ENCODE measurements at places on chromosomes 5 and 9.

GRCh38 chr9:7542693-7543092, 256.9 kb downstream of the DMAC1 start:
- peak; percentile 38 for DNase-seq

DNA sequence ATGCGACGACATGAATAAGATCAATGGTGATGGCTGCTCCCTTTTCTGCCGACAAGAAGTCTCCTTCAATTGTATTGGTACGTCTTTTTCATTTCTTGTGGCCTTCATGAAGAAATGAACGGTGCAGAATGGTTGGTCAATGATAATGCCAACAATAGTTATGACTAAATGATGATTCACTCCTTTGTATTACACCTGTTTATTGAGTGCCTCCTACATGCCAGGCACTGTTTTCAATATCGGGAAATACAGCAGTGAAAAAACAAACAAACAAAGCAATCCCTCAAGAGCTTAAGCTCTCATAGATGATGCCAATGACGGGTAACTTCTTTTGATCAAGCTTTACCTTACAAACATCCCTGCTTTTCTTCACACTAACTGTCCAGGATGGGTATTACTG, 117.7 kb downstream of the PAPPA start:
- no peak for DNase-seq

- DNase-seq, result no peak
Measured at GRCh38 chr9:70600506-70600905, 186.0 kb upstream of the KLF9 start.

- DNase-seq, result no peak
Measured at GRCh38 chr5:167961731-167962130, 329.7 kb upstream of the WWC1 start.

GRCh38 chr9:128020692-128021091, 39.9 kb upstream of the EEIG1 start:
- no peak for DNase-seq

DNA sequence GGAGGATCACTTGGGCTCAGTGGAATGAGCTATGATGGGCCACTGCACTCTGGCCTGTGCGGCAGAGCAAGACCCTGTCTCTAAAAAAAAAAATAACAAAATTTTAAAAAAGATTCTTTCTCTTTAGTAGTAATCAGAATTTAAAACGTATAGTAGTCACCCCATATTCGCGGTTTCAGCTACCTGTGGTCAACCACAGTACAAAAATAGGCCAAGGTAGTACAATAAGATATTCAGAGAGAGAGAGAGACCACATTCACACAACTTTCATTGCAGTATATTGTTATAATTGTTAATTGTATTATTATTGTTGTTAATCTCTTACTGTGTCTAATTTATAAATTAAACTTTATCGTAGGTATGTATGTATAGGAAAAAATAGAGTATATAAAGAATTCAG, 18.7 kb downstream of the INIP start:
- DNase-seq, result no peak

DNA sequence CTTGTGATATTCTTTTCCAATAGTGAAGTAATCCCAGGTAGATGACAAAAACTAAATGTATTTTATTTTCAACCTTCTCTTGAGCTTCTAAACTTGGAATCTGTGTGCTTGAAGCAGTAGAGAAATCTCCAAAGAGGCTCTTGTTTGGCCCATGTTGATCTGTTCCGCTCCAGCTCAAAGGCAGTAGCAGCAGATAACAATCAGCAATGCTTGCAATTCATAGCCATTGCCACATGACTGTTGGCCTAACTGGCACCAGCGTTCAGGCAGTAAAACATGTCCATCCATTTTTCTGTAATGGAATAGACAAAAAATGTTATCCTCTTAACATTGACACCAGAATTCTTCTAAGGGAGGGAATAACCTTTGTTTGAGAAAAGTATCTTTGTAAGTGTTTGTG, 270.7 kb upstream of the MSX2 start:
- DNase-seq, result no peak

DNA sequence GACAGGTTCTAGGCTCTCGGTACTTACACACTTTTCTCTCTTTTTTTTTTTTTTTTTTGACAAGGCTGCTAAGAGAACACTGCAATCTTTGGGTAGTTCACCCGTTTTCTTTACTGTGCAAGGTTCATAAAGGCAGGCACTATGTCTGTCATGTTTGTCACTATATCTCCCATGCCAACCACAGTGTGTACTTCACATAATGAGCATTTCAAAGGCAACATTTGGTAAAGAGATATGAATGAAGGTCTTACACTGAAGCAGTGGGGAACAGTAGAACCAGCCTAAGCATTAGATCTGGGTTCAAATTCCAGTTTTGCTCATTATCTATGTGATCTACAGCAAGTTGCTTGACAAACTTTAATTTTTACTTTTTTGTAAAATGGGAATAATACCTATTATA, 1.5 kb upstream of the HMGCR start:
- DNase-seq, result no peak

DNA sequence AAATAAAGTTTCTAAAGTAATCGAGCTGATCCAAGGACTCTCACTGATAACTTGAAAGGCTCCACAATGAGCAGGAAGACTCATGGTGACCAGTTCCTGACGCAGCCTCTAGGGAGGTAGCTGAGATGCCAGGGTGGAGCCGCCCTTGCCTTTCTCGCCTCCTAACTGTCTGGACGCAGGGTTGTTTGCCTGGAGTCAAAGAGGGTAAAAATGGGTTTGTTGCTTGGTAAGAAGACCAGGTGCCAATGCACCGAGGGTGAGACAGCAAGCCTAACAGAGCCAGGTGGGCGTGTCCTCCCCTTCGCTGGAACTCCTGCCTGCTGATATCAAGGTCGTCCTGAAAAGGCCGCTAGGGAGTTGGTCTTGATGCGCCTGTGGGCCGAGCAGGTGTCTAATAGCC, 48.6 kb upstream of the FCN1 start:
- no peak for DNase-seq

- DNase-seq, result no peak
Measured at GRCh38 chr5:174223355-174223754, 177.8 kb downstream of the NSG2 start.

DNA sequence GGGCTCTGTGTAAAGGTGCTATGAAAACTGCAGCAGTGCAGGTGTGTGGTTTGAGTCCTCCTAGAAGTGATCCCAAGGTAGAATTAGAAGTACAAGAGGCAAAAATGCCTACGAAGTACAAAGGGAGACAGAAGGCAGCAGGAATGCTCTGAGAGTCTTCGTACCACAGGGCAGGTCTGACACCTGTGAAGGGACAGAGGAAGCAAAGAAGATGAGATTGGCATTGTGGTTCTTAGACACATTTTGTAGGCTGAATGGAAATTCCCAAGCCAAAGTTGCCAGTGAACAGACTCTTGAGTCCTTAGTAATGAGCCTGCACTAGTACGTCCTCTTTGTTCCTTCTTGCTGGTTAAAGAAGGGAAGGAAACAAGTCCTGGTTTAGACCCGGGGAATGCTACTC, 1.7 kb upstream of the LRRTM2 start:
- no peak for DNase-seq

DNA sequence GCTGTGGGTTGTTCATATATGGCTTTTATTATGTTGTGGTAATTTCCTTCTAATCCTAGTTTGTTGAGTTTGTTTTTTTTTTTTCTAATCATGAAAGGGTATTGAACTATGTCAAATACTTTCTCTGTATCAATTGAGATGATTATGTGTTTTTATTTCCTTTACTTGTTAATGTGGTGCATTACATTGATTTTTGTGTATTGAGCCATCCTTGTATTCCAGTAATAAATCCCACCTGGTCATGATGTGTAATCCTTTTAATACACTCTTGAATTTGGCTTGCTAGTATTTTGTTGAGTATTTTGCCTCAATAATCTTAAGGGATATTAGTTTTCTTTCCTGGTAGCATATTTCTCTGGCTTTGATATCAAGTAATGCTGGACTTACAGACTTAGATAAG, 13.1 kb upstream of the ERCC6L2 start:
- no peak for DNase-seq

DNA sequence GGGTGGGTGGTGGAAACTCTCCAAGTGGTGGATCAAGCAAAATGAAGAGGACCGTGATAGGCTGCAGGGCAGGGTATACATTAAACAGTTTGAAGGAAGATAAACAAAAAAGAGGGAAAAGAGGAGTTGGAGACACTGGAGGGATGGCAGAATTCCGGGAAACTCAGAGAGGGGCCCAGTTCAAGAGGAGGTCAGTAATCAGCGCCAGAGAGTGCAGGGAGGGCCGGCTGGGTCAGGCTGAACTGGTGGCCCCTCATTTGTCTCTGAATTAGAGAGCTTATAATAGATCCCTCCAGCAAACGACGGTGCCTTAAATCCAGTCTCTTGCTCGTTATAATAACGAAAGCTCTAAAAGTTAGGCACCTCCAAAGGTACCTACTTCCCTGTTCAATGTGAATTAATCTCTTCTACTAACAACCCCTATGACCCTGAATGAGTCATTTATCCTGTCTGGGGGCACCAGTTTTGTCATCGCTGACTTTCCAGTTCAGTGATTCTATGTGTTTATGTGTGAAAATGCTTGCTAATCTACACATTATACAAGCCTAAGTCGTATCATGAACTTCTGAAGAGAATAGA, 2.4 kb upstream of the ZSWIM6 start:
- no peak for DNase-seq

DNA sequence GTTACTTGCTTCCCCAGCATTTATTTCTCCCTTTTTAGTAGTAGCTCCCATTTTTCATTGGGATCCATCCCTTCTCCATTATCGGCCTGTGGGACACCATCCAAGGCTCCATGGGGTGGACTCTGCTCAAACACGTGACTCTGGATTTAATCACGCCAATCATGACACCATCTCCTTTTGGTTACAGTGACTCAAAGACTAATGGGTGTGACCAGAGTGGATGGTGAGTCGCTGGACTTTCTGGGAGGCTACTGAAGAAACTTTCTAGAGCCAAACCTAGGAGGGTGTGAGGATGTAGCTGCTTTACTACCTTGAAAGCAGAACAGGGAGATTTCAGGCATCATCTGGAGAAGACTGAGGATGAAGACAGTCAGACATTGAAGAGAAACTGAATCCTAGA, 93.1 kb downstream of the PJA2 start:
- DNase-seq, result no peak

- no peak for DNase-seq
Measured at GRCh38 chr9:21160178-21160577, 6.3 kb downstream of the IFNA21 start.

- no peak for DNase-seq
Measured at GRCh38 chr5:129137637-129138036, 43.1 kb downstream of the ISOC1 start.

DNA sequence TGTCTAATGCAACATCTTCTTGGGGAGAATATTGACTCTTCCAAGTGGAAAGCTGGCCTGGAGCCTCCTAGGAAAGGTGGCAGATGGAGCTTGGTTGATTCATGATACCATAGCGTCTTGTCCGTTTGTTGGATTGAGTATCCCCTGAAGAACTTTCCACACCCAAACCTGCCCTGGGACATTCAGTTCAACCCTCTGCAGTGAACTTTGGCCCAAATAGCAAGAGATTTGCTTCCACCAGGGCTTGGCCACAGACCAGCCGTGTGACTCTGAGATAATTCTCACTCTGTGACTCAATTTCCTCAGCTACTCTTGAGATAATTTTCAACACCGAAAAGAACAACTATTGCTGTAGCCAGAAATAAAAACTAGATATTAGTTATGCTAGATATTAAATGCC, 108.0 kb upstream of the RAD23B start:
- DNase-seq, result no peak

- DNase-seq, result no peak
Measured at GRCh38 chr9:71824257-71824656, 55.9 kb upstream of the CEMIP2 start.

DNA sequence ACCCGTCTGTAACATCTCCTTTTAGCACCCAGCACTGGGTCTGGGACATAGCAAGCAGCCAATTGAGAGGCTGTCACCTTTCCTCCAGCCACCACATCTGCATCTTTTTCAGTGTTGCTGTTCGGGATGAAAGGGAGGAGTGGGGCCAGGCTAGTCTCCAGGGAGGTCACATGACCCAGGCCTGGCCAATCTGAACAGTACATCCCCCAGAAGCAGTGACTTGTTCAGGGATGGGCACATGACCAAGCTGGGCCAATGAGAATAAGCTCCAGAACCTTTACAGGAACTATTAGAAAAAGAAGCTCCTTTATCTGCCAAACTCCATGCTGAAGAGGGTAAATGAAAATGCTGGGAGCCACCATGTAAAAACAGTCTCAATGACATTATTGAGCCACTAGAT, 359.0 kb downstream of the SLIT3 start:
- no peak for DNase-seq

- no peak for DNase-seq
Measured at GRCh38 chr5:119287547-119288111, 68.2 kb upstream of the TNFAIP8 start.

DNA sequence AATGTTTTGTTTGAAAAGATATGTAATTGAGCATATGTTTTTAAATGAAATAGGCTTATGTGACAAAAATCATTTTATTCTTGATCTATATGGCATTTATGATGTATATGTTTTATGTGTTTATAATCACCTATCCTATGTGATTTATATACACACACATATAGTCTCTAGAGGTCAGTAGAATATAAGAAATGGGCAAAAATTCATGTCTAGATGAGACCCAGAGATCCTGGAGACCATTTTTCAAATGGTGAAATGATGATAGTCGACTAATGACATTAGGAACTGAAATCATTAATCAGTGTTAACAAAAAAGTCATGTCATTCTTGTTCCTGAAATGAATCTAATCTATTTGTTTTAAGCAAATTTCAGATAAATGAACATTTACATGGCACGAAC, 709.2 kb upstream of the WWC1 start:
- DNase-seq, result no peak

- DNase-seq, result no peak
Measured at GRCh38 chr9:124665391-124666058, 105.6 kb downstream of the NR6A1 start.

DNA sequence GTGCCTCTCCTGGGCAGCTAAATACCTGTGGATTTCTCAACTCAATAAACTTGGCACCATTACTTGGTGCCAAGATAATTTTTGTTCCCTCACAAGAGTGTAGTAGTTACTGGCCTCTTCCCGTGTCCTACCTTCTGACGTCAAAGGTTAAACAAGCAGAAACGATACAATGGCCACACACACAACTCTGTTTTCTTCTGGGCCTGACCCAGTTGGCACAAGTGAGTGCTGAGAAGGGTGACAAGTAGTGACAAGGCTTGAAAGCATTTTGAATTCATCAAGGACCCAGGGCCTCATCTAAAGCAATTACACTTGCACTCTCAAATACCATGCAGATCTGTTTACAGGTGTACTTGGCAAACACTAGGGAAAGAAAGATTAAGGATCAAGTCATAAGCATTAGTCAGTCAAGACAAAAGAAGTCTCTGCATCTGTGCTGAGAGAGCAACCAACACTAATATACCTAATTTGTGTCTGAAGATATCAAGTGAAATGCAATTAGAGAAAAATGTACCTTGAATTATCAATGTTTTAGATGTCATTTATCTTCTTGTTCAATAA, 30.8 kb downstream of the RASEF start:
- DNase-seq, result no peak
